ENCODE measurements at places on chromosomes 1 and 21.
A peak's percentile ranks its signal among the peaks of the same experiment; 100 is the strongest.

- no peak for DNase-seq
These were observed 450.2 kb downstream of the KIF26B start for GRCh38 chr1:245604979-245605378.

- DNase-seq = no peak
These were observed 34.4 kb downstream of the PALMD start for GRCh38 chr1:99680270-99680669.

DNA sequence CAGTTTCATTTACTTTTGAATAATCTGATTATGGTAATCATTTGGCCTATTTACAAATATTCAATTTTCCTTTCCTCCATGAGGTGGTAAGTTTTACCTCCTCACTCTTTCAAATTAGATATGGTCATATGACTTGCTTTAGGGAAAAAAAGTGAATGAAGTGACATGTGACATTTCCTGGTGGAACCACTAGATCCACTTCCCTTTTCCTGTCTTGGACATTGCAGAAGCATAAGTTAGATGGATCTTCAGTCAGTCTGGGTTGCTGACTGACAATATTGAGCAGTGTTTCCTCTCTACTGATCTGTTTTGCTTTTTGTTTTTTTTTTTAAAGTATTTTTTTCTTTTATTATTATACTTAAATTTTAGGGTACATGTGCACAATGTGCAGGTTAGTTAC is 481.1 kb upstream of the PTBP2 start:
- no peak for DNase-seq

DNA sequence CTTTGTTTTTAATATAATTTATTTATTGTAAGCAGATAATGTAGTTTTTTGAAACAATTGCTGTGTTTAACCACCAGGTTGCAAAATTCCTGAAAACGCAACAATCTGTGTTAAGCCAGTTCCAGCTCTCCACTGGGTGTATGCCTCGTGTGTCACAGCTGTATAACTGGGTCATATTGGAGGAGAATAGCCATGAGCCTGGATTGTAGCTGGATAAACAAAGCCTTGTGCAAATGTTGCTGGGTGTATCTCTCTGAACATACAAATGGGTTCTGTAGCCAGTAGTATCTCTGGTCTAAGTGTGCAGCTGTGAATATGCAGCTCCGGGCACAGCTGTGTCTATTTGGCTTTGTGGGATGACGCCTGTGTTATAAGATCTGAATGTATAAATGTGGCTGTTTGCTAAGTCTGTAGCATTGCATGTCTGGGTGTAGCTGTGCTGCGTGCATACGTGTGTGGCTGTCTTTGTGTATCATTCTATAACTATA is 2.8 kb downstream of the TCEA3 start:
- no peak for DNase-seq

DNA sequence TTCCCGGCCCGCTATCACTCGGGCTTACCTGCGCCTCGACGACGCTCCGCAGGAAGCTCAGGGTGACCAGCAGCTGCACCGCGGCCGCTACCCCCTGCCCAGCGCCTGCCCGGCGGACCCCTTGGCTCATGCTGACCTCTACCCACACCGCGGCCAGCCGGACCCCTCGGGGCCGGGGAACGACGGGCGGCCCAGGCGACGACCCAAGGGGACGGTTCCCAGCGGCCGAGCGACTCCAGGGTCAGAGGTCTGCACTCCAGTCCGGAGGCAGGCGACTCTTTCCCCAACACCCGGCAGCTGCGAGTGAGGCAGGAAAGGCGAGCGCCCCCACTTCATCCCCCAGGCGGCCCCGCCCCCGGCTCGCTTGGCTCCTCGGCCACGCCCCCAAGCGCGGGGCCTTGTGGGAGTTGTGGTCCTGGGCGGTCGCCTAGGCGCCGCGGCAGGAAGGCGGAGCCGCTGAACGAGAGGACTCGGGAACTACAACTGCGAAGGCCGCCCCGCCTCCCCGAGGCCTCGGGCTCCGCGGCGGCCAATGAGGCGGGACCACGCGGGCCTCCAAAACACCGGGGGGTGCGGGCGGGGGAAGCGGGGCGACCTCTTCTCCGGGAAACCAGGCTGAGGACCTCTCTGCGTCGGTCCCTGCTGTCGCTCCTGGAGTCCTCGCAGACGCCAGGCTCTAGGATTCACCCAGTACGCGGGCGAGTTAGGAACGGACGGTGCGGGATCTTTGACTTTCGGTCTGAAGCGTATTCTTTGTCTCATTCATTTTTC is at the start of gene ERO1B:
Gene ERO1B (minus strand): TSS at position 305 of the 771 bp plus-strand sequence. CDS start 175 bp downstream, at position 130.
- DNase-seq = peak; percentile 93

GRCh38 chr1:155850345-155850744 is 6.7 kb downstream of the GON4L start:
- DNase-seq = no peak

GRCh38 chr1:87436534-87436933 is 107.9 kb downstream of the LMO4 start:
- no peak for DNase-seq

DNA sequence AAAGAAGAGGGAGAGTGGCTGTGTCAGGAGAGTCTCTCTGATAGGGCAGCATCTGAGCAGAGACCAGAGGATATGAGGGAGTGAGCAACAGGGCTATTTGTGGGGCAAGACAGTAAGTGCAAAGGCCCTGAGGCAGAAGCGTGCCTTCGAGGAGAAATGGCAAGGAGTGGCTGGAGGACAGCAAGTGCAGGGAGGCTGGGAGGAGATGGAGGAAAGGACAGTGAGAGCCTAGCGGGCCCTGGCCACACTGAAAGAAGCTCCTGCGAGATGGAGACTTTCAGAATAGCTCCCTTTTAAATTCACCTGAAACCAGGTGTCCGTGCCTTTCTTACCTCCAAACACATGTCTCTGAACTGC is 25.2 kb downstream of the EXOC8 start:
- DNase-seq = no peak

DNA sequence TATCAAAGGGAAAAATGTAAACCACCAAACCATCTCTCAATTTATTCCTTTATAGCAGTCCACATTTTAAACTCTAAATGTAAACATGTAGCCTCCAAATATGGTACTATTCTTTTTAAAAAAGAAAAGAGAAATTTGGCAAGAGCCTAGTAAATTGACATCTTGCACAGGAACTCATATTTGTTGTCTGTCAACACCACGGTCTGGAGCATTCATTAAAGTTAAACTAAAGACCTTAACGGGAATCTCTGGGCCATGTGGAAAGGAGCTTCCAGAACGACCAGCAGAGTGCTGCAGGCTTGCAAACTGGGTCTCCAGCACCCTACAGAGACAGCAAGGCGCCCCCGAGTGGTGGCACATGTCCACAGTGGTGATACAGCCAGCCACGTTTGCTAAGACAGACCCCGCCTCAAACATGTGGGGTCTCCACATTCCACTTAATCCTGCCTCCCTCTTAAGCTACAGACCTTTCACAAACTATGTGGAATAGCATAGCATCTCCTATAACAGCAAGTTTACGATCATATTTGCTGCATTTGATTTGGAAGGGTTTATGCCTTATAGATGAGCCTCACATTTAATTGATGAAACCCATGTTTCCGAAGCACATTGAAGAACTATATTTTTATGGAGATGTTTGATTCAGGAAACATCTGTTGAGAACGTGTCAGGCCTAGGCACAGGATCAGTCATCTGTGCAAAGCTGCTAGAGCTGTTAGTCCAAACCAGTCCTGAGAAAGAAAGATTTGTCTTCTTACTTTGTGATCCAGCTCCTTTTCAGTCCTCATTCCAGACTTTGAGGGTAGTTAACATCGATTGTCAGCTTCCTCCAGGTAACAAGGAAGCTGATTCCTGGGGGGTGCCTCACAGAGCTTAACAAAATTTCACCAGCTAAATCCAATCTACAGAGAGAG is 96.4 kb upstream of the BACE2 start:
- DNase-seq = no peak

DNA sequence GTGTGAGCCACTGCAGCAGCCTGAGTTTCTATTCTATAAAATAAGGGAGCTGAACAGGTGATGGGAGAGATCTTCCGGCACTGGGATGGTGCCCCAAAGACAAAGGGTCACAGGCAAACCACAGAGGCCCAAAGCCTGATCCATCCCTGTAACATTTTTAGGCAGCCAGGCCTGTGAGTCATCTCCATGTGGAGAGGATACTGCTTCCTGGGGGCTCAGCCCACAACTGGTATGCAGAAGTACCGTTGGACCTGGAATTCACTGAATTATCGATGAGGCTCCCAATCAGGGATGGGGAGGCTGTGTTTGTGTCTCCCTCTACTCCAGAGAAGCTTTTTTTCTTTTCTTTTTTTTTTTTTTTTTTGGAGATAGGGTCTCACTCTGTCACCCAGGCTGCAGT is 48.8 kb upstream of the WASF2 start:
- no peak for DNase-seq

- no peak for DNase-seq
These were observed 3.1 kb downstream of the KCTD3 start for GRCh38 chr1:215569986-215570824.

- no peak for DNase-seq
These were observed 11.9 kb downstream of the SLC1A7 start for GRCh38 chr1:53130598-53130877.

DNA sequence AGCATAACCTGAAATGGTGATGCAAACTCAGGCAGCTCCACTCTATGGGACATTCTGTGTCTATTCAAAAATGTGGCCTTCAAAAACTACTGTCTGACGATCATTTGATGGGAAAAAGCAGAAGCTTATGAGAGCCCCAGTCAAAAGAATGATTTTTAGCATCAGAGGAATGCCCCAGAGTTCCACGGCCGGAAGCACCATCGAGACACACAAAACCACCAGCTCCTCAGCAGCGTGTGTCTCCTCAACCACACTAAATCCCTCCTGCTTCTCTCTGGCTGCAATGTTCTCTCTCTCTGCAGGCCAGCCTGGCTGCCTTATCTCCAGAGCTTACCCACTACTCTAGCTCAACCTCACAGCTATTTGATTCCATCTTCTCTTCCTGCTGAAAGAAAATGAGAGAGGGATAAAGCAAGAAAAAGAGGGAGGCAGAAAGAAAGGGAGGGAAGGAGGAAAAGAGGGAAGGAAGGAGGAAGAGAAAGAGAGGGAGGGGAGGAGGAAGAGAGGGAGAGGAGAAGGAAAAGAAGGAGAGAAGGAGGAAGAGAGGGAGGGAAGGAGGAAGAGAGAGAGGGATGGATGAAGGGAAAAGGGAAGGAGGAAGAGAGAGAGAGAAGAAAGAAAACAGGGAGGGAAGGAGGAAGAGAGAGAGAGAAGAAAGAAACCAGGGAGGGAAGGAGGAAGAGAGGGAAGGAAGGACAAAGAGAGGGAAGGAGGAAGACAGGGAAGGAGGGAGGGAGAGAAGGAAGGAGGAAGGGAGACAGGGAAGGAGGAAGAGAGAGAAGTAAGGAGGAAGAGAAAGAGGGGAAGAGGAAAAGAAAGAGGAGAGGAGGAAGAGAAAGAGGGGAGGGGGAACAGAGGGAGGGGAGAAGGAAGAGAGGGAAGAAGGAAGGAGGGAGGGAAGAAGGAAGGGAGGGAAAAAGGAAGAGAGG is 33.5 kb upstream of the LAPTM5 start:
- DNase-seq = no peak

DNA sequence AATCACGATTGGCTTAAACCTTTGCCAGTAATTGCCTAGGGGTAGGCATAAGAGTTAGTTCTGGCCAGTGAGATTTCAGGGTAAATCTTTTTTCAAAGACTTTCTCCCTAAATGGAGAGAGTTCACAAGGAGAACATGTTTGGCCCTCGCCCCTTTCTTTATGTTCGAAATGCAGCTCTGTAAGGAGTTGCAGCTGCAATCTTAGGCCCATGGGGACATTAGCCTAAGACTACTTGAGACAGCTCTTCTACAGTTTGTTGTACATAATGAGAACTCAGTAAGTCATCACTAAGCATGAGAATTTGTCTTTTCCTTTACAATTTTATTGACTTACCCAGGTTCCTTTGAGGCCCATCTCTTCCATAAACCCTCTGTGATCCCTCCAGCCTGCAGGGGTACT is 40.4 kb upstream of the GADD45A start:
- DNase-seq = no peak

DNA sequence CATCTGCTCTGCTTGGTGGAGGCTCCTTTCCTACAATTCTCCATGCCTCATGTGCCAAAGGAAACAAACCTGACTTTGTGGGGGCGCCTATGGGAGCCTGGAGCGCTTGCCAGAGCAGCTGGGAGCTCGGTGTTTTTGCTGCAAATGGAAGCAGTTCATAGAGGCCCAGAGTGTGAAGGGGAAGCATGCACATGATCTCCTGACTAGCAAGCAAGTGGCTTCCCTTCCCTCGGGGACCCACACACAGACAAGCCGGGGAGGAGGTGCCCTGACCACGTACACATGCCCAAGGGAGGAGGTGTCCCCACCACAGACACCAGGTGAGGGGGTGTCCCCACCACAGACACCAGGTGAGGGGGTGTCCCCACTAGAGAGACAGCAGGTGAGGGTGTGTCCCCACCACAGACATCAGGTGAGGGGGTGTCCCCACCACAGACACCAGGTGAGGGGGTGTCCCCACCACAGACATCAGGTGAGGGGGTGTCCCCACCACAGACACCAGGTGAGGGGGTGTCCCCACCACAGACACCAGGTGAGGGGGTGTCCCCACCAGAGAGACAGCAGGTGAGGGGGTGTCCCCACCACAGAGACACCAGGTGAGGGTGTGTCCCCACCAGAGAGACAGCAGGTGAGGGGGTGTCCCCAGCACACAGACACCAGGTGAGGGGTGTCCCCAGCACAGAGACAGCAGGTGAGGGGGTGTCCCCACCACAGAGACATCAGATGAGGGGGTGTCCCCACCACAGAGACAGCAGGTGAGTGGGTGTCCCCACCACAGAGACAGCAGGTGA is 106.8 kb downstream of the CRYAA start:
- DNase-seq = no peak

GRCh38 chr1:25744140-25744581 is 55.8 kb upstream of the SELENON start:
- DNase-seq = no peak

DNA sequence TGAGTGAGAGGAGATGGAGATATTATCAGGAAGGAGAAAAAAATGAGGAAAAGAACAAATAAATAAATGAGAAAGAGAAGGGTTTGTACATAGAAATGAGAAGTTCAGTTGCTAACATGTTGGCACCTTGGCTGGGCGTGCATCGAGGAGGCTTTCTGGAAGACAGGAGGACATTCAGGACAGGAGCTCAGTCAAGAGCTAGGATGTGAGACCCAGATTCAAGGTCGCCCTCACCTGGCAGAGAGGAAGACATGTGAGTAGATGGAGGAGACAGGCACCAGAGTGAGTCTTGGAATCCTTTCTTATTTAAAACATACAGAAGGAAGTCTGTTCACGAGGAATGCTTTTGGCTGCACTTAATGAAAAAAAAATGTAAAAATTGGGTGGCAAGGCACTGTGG is 640.9 kb downstream of the NPHP4 start:
- no peak for DNase-seq

- DNase-seq = no peak
These were observed 14.6 kb upstream of the PKP1 start for GRCh38 chr1:201268604-201269151.

GRCh38 chr21:45969921-45970673 is 11.5 kb upstream of the COL6A1 start:
- DNase-seq = no peak

Data from NCI-H510A (cell line).